Hematopoietic multipotent progenitor cell treated with erythropoietin and hydrocortisone succinate and interleukin-3 and kit ligand, for 6 days (in vitro differentiated cells): ENCODE measurements at places on chromosomes 5 and 9.

GRCh38 chr5:7080501-7080900 lies 315.4 kb upstream of the ADCY2 start:
- DNase-seq: no peak

DNA sequence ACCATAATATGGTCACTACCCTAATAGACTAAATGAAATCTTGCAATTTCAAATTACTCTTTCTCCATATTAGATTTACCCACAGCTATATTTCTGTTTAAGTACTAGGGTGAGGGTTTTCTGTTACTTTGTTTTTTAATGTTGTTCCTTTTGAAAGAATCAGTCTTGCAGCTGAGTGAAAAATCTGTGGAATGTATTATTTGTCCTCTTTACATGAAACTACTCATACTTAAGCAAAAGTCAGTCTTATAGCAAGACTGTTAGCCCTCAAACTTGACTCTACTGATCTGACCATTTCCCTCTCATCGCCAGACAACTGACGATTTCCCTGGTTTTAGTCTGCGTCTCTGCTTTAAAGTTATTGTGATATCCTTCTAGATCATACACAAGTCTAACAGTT lies 84.0 kb downstream of the PIK3R1 start:
- DNase-seq: no peak

- no peak for DNase-seq
These were observed 3.8 kb upstream of the STPG3 start for GRCh38 chr9:137247135-137247915.

GRCh38 chr5:2748179-2748860 lies 3.2 kb downstream of the IRX2 start:
- DNase-seq: no peak

GRCh38 chr9:7861086-7861485 lies 61.5 kb upstream of the DMAC1 start:
- no peak for DNase-seq
